ENCODE measurements at places on chromosomes 3 and 15.

DNA sequence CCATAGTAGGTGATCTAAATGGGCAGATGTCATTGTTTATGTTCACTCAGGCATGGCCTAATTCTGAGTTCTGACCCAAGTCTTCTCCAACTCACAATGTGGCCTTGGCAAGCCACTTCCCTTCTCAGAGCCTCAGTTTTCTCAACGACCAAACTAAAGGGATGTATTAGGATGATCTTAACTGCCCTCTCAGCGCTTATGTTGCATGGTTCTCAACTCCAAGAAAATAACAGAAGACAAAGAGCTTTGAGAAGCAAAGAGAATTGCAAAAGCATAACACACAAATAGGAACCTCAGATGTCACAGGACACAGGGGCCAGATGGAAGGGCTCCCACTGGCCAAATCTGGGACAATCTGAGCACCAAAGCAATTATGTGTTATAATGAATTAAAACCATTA is 8.6 kb downstream of the RHCG start:
- no peak for DNase-seq

GRCh38 chr3:141686466-141687291 is 51.4 kb upstream of the RNF7 start:
- DNase-seq: peak; percentile 80

- DNase-seq: no peak
Measured at GRCh38 chr3:147354623-147355022, 51.7 kb downstream of the ZIC4 start.

DNA sequence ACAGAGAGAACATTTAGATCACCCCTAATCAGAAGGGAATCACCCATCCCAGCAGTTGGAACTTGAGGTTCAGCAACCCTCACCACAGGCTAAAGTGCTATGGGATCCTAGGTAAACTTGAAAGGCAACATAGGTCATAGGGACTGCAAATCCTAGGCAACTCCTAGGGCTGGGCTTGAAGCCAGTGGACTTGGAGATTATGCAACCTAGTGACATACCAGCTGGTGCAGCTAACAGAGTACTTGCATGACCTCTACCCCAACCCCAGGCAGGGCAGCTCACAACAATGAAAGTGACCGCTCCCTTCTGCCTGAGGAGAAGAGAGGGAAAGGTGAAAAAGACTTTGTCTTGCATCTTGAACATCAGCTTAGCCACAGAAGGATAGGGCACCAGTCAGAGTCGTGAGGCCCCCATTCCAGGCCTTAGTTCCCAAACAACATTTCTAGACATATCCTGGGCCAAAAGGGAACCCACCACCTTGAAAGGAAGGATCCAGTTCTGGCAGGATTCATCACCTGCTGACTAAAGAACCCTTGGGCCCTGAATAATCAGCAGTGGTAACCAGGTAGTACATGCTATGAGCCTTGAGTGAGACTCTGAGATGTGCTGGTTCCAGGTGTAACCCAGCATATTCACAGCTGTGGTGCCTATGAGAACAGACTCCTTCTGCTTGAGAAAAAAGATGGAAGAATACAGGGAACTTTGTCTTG is 37.6 kb upstream of the FBN1 start:
- DNase-seq: peak; percentile 91
